ENCODE measurements at places on chromosomes 5 and 9.

GRCh38 chr9:2198956-2199635, 183.9 kb downstream of the SMARCA2 start:
- no peak for DNase-seq

DNA sequence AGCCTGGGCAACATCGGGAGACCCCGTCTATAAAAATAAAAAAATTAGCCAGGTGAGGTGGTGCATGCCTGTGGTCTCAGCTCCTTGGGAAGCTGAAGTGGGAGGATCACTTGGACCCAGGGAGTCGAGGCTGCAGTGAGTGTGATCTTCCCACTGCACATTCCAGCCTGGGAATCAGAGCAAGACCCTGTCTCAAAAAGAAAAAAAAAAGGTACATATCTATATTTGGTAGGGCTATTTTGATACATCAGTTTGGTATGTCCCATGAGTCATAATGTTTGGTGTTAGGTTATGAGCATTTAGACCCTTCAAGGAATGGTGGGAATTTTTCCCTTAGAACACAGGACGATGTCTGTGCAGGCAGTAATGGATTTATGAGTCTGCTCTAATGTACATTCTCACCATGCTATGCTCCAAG, 55.3 kb upstream of the POU4F3 start:
- DNase-seq, result no peak

DNA sequence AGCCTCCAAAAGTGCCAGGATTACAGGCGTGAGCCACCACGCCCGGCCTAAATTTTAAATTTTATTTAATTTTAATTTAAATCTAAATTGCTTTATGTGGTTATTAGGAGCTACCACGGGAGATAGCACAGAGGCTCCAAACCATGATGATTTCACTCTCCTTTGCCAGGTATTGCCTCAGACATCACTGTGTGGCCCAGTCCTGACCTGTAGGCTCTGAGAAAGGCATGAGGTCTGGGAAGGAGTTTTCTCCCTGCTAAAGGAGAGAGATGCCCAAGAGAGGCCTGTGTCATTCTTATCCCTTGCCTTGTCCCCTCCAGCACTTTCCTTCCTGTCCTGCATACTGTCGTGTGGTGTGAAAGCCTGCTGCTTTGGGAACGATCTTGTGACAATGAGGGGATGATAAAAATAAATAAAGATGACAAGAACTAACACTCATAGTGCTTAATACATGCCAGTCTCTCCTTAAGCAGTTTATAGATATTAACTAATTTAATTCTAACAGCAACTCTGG, 37.0 kb upstream of the BASP1 start:
- DNase-seq, result no peak

DNA sequence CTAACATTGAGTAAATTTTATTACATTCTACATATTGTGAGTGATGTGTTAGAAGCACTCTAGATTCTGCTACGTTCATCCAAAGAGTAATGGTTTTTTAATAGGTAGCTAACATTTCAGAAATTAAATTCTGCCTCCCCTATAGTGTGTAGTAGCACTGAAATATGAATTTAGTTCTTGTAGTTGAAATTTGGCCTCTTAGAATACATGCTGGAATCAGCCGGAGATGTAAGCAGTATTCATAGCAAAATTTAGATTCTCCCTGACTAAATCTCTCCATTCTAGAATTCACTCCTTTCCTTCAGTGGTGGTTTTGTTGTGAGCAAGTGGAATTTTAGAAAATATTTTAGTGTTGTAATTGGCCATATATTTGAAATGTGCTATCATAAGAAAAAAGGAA, 799.9 kb upstream of the CDH10 start:
- no peak for DNase-seq

- no peak for DNase-seq
Measured at GRCh38 chr5:163682234-163682633, 176.8 kb downstream of the MAT2B start.
